ENCODE measurements at places on chromosomes 2 and 18.

- no peak for DNase-seq
These were observed 3.8 kb downstream of the DCC start for GRCh38 chr18:52343731-52344340.

DNA sequence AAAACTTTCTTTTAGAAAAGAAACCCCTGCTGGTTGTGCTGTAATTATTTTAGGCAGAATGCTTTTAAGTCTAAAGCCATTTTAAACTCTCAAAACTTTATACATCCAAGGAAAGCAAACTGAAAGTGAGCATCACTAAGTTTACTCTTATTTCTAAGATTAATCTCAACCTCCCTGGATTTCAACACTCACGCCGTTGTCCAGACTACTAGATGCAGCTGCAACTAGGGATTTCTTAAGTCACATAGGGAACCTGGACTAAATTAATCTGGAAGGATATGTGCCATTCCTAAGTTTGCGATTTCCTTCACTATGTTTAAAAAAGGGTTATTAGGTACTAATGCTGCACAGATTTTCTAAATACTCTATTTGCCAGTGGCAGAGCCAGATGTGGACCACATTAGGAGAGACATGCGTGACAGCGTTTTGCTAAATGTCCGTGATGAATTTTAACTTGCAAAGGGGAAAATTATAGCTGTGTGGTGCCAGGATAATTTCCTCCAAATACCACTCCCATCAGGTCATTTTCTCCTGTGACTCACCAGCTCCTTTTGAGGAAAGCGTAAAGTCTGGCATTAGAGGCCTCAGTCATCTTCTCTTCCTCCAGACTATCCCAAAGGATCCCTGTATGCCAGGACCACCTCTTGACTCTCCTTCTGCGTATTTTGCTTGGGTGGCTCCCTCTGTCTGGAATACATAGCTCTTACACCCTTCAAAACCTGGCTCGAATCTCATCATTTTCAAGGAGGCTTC lies 143.7 kb downstream of the ATL2 start:
- DNase-seq, result no peak

GRCh38 chr2:123870881-123871276 lies 154.2 kb upstream of the CNTNAP5 start:
- no peak for DNase-seq

DNA sequence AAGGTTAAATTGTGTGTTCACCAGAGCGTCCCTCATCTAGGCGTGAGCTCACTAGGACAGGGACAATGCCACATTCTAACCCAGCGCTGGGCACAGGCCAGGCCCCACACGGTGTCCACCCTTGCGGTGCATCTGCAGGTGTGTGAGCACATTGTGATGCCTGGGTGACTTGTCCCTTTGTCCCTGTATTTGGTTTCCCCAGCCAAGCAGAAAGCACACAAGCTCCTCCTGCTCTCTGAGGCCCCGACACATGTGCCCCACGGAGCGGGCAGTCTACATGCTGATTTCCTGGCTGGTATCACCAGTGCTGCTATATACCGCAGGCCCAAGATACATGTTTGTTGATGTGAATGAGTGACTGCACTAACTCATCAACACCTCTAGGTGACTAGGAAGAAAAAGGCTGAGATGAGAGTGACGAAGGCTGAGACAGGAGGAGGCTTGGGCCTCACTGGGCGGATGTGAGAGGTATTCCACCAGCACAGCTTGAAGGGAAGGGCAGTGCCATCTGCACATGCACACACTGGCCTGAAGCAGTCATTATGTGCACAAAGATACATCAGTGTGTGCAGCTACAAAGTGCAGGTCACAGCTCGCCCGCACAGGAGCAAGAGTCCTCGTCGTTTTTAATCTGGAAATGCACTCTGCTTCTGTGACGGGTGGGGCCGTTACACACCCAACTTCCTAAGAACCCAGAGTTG lies 205.9 kb downstream of the EIPR1 start:
- no peak for DNase-seq

DNA sequence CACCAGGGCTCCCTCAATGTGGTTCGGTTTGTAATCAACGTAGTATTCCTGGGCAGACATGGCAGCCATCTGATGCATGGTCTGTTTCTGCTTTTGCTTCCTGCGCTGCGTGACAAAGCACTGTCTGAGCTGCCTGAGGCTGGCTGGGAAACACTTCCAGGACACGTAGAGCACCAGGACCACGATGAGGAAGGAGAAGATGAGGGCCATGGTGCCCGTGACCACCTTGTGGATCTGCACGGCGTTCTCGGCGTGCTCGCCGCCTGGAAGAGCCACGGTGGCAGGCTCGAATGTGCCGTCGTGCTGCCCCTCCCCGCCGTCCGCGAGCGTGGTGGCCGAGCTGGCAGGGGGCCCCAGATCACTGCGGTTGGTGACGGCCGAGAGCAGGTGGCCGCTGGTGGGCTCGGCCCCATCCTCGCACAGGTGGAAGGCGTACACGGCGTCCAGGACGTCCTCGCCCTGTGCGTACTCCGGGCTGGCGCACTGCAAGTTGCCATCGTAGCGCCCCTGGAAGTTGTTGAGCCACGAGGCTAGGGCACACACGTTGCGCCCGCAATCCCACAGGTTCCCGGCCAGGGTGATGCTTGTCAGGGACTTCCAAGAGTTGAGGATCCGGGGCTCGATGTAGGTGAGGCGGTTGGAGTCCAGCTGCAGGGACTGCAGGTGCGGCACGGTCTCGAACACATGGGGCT lies 2.1 kb downstream of the LRRTM1 start:
- no peak for DNase-seq

GRCh38 chr2:24576617-24577016 lies 85.6 kb downstream of the NCOA1 start:
- DNase-seq, result no peak
